ENCODE measurements at places on chromosomes 6 and 20.

DNA sequence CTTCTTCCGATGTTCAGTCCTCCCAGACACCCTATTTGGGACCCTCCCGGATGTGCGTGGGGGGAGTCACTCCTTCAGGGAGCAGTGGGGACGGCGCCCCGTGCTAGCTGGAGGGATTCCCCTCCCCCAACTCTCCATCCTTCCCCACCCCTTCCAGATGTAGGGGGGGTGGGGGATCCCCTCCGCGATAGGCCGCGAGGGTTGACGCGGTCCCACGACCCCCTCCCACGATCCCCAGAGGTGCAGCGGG, 548 bp downstream of the GNL1 start:
- DNase-seq: peak; percentile 47

- no peak for DNase-seq
These were observed 43.1 kb upstream of the NAA20 start for GRCh38 chr20:19973961-19974629.

DNA sequence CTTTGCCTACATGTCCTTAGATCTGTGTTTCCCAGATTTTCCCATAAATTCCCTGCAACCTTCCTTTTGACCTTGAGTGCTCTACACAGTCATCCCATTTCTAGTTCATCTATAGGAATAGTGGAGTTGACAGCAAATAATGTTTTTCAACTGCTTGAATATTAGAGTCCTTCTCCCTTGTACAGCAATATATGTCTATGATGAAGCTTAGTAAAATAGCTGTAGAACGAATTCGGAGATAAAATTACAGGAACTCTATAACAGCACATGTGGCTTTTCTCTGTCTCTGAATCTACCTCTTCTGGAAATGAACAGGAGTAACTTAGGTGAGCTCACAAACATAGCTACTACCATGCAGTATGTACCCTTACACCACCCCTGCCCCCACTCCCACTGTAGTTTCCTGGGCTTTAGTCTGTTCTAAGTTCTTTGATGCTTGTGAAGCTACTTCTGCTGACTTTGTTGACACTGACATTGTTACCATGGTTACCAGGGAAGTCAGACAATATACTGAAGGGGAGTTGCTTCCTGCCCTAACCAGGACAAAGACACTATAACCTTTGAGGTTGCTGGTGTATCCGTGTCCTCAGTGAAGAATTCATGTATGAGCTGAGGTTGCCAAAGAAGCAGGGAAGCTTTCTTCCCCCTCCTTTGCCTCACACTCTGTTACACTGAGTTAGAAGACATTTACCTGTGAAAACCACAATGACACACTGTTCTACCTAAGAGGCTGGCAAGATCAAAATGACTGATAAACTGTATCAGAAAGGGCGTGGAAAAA, 35.8 kb upstream of the SHLD1 start:
- no peak for DNase-seq

GRCh38 chr20:20755674-20756319, 43.4 kb upstream of the RALGAPA2 start:
- DNase-seq: no peak

DNA sequence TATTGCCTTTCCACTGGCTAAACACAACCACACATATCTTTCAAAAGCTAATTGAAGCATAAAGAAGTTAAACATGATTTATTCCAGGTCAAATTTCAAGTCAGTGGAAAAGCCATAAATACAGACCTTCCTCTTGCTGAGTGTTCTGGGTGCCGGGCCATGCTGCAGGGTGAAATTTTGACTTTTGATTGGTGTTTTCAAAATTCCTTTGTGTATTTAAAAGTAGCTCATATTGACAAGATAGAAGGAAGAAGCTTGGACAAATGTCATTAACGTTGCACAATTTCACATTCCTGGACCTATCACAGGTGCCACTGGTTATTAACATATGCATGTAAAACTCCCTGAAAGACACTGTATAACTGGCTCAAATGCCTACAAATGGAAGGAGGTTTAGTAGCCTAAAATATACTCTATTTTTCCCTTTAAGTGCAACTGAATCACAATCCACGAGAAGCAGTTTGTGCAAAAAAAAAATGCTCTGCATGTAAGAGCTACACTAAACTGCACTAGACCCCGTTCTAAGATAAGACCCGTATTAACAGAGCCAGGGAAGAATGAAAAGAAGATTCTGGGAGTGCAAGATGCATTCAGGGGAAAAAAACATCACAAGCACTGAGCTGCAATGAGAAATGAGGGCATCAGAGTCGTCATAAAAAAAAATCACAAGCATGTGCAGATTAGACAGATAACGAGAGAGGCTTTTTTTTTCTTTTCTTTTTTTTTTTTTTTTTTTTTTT, 30.4 kb downstream of the ATXN1 start:
- DNase-seq: no peak

GRCh38 chr20:21507400-21508229, 6.2 kb downstream of the NKX2-2 start:
- no peak for DNase-seq

- no peak for DNase-seq
These were observed 200.9 kb upstream of the PMEPA1 start for GRCh38 chr20:57910716-57911115.

GRCh38 chr20:37379967-37380828, 34.3 kb downstream of the SRC start:
- no peak for DNase-seq

DNA sequence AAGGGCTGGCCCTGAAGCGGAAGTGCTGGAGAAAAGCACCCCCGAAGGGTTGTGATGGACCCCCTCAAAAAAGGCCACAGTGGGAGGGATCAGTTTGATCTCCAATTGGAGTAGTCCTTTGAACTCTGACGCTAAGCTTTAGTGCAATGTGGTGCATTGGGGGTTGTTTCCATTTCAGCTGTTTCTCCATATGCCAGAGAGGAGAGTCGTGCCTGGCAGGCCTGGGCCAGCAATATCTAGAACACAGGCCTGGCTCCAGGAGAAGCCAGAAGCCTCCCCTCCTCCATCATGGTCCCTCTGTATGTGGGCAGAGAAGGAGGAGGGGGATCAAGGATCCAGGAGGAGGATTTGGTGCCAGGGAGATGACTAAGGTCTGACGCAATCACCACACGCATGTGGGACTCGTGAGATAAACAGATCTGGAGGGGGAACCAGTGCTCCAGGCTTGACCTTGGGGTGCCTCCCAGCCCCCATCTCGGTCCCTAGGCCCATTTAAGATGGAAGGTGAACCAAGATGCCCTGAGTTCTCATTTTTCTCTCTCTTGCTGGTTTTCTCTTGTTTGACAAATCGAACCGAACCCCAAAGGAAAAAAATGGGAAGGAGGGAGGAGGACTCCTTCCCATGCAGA, 517.4 kb upstream of the JARID2 start:
- no peak for DNase-seq

- DNase-seq: no peak
These were observed 48.0 kb upstream of the BHLHE23 start for GRCh38 chr20:63054681-63055240.

GRCh38 chr20:61297491-61297890, 45.4 kb downstream of the CDH4 start:
- DNase-seq: no peak

GRCh38 chr6:159044899-159045727, at the start of gene TAGAP:
Gene TAGAP (minus strand): TSS chr6:159044991. CDS start chr6:159044146, 845 bp downstream.
- no peak for DNase-seq

DNA sequence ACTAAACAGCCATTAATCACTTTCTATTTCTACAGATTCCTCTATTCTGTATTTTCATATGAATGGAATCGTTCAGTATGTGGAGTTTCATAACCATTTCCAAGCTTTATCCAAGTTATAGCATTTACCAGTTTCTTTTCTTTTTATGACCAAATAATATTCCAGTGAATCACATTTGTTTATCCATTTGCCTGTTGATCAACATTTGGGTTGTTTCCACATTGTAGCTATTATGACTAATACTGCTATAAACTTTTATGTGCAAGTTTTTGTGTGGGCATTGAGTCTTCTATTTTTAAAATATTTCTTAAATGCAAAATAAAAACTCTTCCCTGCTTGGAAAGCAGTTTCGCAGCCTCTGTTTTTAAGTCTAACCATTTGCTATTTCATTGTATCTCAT, 336.4 kb upstream of the OPRM1 start:
- no peak for DNase-seq

GRCh38 chr6:14856177-14856576, 389.7 kb upstream of the JARID2 start:
- DNase-seq: no peak

DNA sequence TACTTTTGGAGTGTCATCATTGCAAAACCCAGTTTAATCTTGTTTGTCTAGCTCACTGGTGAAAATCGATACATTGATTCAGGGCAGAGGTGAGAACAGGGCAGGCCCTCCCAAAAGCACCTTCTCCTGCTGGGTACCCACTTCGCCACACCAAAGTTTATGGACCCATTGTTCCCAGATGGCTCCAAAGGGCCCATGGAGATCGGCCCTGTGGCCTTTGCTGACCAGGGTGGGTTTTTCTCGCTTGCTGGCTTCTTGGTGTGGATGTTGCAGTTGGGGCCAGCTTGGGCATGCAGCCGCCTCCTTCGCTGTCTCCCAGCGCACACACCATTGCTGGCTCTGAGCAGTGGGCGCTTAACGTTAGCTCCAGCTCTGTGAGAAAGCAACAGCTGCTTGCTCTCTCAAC, 178.1 kb upstream of the PDE10A start:
- DNase-seq: no peak

DNA sequence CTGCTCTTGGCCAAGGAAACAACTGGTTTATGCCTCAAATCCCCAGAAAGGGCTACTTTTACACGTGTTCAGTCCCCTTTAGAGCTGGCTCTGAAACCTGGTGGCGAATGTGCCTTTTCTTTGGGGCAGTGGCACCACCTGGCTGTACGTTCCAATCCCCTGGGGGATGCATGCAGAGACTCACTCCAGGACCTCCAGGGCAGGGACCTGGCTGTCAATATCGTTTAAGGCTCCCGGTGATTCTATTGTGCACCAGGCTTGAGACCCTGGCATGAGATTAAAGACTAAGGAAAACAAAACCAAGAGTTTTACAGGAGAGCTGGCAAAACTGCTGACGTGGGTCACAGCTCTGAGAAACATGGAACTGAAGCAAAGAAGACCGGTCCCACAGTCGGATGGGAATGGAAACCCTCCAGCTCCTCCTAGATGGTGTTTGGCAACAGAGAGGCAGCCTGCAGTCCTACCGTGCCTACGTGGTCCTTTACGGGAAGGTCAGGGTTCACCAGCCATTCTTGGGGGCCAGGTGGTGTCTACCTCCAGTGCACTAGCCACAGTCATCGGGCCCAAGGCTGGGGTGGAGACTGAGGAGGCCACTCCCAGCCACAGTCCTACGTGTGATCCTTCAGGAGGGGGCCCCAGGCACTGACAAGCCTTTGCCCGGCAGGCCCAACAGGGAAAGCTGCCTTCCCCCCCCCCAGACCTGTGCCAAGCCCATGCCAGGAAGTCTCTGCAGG, 203.3 kb upstream of the CST7 start:
- no peak for DNase-seq

GRCh38 chr6:15375638-15376290, 129.9 kb downstream of the JARID2 start:
- no peak for DNase-seq

- DNase-seq: no peak
These were observed 9.4 kb upstream of the SRC start for GRCh38 chr20:37336369-37337207.

DNA sequence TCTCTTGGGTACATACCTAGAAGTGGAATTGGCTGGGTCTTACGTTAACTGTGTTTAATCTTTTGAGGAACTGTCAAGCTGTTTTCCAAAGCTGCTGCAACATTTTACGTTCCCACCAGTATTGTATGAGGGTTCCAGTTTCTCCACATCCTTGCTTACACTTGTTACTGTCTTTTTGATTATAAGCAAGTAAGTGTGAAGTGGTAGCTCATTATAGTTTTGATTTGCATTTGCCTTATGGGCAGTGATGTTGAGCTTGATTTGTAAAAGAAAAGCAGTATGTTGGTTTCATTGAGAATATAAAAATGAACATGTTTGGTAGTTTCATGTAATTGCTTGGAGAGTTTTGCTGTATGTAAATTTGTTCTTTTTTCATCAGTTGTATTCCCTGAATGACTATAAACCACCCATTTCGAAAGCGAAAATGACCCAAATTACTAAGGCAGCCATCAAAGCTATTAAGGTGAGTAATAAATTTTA, 40.4 kb downstream of the SCAF8 start:
- no peak for DNase-seq

GRCh38 chr6:66362888-66363287, 655.9 kb upstream of the EYS start:
- no peak for DNase-seq

GRCh38 chr6:158231551-158232315, 63.6 kb downstream of the GTF2H5 start:
- DNase-seq: peak; percentile 57

GRCh38 chr20:40770564-40771307, 81.7 kb upstream of the MAFB start:
- no peak for DNase-seq

- DNase-seq: no peak
These were observed 140.8 kb downstream of the PTPRK start for GRCh38 chr6:128379577-128379976.

DNA sequence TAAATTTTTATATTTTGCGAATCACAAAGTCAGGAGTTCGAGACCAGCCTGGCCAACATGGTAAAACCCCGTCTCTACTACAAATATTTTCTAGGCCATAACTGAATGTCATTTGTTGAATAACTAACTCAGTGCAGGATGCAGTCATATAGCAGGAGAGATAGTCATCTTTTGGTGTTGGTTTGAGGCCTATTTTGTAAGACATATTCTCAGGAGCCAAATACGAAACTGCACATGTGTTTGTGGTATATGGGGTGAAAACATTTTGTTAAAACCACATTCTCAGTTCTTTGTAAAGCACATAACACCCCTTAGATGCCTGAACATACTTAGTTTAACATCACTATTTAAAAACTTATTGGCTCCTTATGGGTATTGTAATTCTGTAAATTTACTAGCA, 4.7 kb upstream of the ENPP5 start:
- no peak for DNase-seq

DNA sequence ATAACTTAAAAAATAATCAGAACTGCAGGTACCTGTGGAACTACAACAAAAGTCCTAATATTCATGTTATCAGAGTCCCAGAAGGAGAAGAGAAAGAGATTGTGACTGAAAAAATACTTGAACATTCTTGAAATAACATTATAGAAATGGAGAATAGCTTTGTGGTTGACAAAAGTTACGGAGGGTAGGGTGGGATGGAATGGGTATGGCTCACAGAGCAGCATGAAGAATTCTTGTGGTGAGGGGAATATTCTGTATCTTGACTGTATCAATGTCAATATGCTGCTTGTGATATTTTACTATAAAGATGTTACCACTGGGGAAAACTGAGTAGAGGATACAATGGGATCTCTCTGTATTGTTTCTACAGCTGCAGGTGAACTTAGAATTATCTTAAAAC, 122.5 kb downstream of the DST start:
- no peak for DNase-seq

All from NCI-H2227 treated with DMSO at 0.1 percent for 48 hours (cell line).